ENCODE measurements at places on chromosomes 1 and 21.
A peak's percentile ranks its signal among the peaks of the same experiment; 100 is the strongest.

- no peak for DNase-seq
Observed at GRCh38 chr1:181089017-181089675, 646 bp downstream of the IER5 start.

DNA sequence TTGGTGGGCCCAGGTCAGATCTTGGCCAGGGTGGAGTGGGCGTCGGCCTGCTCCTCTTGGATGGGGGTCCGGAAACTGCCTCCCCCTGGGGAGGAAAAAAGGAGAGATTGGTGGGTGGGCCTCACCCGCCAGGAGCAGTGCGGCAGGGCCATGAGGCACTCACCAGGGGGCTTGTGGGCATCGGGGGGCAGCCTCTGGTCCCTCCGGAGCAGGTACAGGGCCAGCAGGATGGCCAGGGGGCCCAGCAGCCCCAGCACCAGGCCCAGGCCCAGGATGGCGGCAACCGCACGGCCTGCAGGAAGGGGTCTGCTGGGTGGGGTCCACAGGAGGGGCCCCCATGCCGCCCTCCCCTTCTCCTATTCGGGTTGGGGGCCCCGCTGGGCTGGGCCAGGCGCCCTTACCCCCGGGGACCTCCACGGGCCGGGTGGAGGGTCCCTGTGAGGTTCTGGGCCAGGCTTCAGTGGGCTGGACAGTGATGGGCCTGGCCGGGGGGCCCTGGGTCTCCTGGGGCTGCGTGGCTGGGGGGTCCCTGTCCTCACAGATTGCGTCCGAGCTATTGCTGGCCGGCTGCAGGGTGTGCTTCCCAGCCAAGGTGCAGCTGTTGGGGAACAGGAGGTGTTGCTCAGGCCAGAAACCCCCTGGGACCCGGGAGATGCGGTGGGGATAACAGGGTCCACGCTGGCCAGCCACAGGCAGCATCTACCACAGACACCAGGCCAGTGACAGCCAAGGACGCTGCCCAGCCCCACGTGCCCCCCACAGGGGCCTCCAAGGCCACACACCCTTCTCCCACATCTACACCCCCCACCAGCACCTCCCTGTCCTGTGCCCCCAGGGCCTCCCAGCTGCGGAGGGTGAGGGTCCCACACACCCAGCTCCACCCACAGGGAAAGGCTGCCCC is 2.2 kb downstream of the TNFRSF4 start:
- DNase-seq: no peak

GRCh38 chr1:204569478-204569877 is 53.3 kb downstream of the MDM4 start:
- no peak for DNase-seq

DNA sequence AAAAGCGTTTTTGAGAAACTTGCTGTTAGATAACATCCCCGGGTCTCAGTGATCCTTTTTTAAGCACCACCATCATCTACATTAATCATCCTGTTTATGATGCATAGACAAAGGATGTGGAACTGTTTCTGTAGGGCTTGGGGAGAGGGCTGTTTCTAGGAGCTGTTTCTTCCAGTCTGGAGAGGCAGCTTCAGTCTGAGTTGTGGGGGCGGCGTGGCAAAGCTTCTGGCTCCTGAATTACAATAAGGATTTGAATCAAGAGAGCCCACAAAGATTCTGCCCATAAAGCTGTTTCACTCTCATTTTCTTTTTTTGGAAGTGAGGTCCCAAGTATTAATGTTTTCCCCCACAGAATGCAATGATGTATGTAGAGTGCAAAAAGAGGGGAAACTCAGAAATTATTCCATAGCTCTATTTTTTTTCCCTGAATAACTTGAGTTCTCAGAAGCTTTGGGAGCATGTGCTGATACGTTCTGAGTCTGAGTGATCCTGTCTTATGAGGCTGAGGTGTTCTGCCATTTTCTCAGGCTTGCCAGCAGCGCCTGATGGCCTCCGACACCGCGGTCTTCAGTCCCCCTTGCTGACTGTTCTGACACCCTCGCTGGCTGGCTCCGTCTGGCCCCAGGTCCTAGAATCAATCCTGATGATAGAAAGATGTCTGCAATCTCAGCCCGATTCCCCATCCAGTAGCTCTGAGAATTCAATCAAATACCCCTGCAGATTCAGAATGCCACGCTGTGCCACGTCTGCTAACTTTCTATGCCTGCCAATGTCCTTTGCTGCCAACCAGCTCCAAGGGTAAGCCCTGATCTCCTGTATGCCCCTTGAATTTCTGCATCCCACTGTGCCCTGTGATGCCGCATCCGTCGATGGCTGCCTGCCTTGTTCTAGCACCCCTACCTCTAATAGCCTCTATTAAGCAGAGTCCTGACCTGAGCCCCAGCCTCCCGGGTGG is 92.4 kb upstream of the AKT3 start:
- DNase-seq: no peak

GRCh38 chr1:56374026-56374974 is 205.1 kb downstream of the PLPP3 start:
- DNase-seq: no peak

- no peak for DNase-seq
Observed at GRCh38 chr1:3968851-3969250, 68.8 kb upstream of the C1orf174 start.

- DNase-seq: no peak
Observed at GRCh38 chr1:42963378-42964043, 4.8 kb upstream of the SLC2A1 start.

- DNase-seq: no peak
Observed at GRCh38 chr1:220353229-220354012, 81.2 kb upstream of the RAB3GAP2 start.

DNA sequence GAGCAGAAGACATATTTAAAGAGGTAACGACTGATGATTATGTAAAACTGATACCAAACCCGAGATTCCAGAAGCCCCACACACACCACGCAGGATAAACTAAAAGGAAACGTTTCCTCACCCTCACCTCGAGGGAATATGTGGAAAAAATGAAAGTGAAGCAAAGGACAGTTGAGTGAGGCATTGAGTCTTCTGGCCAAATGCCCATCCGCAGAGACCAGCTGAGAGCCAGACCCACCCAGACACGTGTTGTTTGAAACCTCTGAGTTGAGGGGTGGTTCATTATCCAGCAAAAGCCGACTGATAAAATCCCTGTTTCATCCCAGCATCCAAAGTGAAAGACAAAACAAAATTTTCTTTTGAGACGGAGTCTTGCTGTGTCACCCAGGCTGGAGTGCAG is 29.6 kb upstream of the PCBP3 start:
- DNase-seq: no peak

- peak; percentile 27 for DNase-seq
Observed at GRCh38 chr1:201791779-201792173, 37.2 kb upstream of the IPO9 start.

DNA sequence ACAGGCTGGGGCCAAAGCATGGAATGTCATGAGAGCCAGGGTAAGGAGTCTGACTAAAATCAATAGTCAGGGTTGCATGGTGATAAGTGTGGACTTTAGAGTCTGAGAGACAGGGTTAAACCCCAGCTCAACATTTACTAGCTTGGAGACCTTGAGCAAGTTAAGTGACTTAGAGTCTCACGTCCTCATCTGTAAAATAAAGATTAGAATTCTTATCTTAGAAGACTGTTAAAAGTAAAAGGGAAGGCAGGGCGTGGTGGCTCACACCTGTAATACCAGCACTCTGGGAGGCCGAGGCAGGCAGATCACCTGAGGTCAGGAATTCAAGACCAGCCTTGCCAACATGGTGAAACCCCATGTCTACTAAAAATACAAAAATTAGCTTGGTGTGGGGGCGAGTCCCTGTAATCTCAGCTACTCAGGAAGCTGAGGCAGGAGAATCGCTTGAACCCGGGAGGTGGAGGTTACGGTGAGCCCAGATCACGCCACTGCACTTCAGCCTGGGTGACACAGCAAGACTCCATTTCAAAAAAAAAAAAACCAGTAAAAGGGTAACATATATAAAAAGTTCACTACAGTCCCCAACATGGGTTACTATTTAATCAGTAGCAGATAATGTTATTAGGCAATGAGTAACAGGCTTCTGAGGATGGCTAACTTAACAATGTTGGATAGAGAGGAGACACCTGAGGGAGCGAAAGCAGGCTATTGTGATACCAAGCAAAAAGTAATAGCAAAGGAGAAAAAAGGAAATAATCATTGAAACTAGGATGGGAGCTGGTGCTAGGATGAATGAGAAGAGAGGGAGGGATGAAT is 20.8 kb downstream of the TMCO1 start:
- DNase-seq: no peak

- no peak for DNase-seq
Observed at GRCh38 chr1:229894532-229894931, 172.5 kb upstream of the GALNT2 start.

- DNase-seq: no peak
Observed at GRCh38 chr1:234386122-234386521, 12.9 kb downstream of the COA6 start.

- DNase-seq: no peak
Observed at GRCh38 chr1:22828484-22829308, 118.1 kb downstream of the EPHB2 start.

- no peak for DNase-seq
Observed at GRCh38 chr1:63935553-63935952, 161.7 kb downstream of the ROR1 start.

DNA sequence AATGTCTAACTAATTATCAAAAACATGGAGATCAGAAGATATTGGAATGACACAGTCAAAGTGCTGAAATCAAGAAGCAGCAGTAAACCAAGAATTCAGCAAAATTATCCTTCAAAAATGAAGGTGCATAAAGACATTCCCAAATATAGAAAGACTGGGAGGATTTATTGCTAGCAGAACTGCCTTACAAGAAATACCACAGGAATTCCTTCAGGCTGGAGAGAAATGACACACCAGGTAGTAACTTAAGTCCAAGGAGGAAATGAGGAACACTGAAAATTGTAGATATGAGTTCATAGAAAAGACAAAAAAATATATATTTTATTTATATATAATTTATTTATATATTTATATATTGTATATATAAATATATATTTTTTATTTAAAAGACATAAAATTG is 217.2 kb downstream of the RPS6KC1 start:
- DNase-seq: no peak

DNA sequence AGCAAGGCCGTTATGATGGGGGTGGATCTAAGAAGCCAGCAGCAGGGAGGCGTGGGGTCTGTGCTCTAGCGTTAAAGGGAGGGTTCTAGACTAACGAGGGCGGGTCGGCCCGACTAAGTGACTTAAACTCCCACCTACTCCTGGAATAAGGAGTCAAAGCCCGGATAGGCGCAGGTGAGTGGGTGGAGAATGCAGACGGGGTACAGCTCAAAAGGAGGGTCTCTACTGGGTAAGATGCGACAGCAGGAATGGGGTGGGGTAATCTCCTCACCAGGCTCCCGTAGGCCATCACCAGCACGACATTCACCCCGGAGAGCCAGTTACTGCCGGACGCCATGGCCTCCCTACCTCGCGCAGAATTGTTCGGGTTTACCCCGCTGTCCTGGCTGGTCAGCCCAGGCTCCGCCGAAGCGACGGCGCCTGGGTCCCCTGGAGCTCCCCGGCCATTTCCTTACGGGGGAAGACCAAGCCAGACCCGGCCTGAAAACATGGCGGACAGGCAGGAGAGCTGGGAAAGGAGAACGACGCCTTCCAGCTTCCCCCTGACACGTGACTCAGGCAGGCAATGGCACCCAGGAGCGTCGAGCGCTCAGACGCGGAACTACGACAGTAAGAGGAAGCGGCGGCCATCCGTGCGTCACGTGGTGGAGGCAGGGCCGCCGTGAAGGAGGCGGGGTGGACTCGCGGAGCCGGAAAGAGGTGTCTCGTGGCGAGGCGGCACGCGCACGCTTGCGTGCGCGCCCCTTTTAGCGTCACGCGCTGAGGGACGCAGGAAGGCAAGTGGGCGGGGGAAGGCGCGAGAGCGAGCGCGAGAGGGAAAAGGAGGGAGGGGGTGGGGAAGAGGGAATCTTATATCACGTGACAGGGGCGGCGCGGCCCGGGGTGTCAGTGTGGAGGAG is at the start of gene UBAP2L:
TSS of gene UBAP2L (plus strand) at position 885 of the 899 bp plus-strand sequence. CDS start 4,169 bp downstream, outside the sequence.
- peak; percentile 100 for DNase-seq

GRCh38 chr1:205924460-205924790 is 18.8 kb downstream of the SLC26A9 start:
- peak; percentile 18 for DNase-seq

DNA sequence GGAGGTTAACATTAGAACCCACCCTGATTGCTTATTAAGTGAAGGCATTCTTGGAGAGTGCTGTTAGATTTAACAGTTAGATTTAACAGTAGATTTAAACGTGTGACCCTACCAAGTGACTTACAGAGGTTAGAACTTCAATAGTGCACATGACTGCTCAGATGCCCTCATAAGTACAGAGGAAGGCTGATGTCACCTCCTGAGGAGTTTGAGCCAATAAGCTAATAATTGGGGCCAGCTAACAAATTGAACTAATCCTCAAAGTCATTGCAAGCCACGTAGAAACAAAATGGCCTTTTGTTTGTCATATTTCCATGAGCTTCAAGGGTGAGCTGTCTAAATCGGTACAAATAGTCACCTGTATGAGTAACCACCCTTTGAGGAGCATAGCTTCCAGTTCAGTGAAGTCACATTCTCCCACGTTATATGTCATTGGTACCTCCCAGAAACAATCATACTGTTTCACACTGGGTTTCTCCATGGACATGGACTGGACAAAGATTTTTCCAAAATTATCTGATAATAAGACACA is 11.7 kb downstream of the AVPR1B start:
- no peak for DNase-seq

DNA sequence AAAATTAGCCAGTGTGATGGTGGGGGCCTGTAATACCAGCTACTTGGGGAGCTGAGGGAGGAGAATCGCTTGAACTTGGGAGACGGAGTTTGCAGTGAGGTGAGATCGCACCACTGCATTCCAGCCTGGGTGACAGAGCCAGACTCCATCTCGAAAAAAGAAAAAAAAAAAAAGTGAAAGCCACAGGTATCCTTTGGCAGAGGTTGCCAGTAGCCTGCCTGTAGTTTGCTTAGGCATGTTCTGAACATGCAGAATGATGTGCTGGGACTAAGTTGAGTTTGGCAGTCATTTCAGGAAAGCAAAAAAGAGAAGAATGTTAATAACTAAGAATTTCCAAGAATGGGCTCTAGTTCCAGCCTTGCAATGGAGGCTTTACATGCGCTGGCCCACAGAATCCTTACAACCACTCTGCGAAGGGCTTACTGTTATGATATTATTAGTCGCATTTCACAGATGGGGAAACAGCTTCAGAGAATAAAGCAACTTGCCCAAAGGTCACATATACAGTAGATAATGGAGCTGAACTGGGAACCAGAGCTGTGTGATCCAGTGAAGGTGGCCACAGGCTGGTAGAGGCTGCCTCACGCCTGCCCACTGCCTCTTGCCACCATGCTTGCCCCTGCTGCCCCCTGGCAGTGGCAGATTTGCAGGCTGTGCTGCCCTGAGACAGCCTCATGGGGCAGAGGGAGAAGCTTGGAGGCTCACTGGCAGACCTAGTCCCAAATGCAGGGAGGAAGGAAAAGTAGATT is 66.5 kb upstream of the LYST start:
- peak; percentile 83 for DNase-seq

DNA sequence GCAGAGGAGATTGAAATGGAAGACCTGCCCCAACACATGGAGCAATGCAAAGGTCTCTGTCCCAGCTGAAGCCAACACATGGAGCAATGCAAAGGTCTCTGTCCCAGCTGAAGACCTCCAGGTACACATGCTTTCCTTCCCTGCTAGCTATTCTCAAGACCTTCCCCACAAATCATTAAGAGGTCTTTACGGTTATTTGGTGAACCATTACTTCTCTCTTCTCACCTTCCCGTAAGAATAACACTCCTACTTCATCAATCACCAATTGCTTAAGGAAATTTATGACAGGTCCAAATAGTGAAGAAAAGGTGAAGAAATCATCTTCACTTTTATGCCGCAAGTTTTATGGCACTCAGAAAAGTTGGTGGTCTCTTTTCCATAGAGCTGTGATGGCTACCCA is 138.8 kb downstream of the NTPCR start:
- no peak for DNase-seq

- DNase-seq: no peak
Observed at GRCh38 chr1:3465935-3466321, 11.5 kb downstream of the ARHGEF16 start.

Measured in CD14-positive monocyte (primary cell).